ENCODE measurements at places on chromosomes 4 and X.

DNA sequence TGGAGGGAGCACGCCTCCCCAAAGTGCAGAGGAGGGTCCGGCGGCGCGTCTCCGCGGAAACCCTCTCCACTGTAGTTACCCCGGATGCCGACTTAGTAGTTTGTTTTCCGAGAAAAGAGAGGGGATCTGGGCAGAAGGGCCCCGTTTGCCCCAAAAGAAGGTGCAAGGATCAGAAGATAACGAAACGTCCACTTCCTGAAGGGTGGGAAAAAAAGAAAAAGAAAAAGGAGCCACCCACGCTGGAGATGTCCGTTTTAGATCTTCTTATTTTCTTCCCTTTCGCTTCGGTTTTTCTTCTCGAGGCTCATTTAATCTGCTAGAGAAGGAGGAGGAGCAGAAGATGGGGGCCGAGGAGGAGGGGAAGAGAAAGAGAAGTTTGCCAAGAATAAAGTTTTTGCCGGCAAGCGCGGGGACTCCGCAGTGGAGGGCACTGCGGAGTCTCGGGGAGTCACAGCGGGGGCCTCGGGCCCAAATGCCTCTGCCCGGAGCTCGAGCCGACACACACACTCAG, 517 bp downstream of the LEF1 start:
- DNase-seq = peak; percentile 35

DNA sequence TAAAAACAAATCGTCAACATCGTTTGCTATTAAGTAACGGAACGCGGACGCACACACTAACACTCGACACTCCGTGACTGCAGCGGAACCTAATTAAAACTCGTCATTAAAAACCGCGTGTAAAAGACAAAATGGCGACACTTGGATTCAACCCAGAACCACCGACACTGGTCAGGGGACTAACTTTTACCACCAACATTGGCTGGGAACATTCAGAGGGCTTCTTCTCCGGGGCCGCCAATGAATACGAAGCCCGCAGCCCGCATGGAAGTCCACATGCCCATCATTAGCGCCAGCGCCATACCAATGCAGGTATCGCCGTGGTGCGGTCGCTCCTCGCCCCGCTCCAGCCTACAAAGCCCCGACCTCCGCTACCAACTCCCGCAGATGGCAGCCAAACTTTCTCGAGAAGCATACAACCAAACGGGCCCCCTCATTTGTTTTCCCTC, 498 bp downstream of the RBMX start:
- peak; percentile 59 for DNase-seq

GRCh38 chrX:140744085-140744484, 34.5 kb downstream of the LINC00632 start:
- no peak for DNase-seq

GRCh38 chr4:127000110-127000509, 632.6 kb upstream of the INTU start:
- DNase-seq = no peak

- no peak for DNase-seq
Measured at GRCh38 chr4:77010841-77011354, 61.3 kb downstream of the SEPTIN11 start.

- DNase-seq = no peak
Measured at GRCh38 chr4:2814627-2815270, 21.9 kb downstream of the SH3BP2 start.

- no peak for DNase-seq
Measured at GRCh38 chrX:122055460-122055859, 1008.0 kb downstream of the GLUD2 start.

- no peak for DNase-seq
Measured at GRCh38 chr4:185383451-185383850, 12.3 kb downstream of the LRP2BP start.

- no peak for DNase-seq
Measured at GRCh38 chr4:69731847-69732246, 28.6 kb downstream of the SULT1B1 start.

DNA sequence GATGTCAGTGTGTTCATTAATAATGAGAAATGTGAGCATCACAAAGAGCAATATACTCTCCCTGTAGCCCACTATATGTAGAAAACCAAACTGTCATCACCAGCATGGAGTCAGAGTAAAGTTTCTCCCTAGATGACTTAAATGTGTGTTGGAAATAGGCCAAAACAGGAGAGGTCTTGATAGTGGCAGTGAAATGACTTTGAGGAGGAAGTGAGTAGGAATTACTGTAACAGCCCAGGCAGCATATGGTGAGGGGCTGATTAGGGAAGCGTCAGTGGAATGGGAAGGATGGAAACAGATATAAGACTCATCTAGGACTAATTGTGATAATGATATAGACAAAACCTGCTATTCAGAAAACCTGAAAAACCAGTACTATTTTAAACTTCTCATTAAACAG, 83.9 kb downstream of the ATXN3L start:
- DNase-seq = peak; percentile 33

DNA sequence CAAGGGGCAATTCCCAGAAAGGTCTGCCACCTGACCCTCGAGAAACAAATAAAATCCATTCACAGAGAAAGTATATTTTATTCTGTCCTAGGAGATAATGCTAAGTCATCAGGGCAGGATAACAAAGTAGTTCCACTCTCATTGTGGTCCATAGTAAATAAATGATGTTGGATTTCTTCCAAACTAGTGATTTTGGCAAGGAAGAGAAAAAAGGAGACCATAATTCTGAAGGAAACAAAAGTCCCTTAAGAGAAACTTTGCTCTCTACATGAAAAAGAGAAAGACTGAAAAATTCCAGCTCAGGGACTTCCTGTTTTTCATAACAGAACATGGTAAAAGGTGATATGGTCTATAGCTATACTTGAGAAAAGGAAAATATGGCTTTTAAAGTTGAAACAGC, 71.5 kb upstream of the DDX60 start:
- no peak for DNase-seq

- DNase-seq = no peak
Measured at GRCh38 chr4:101035487-101035886, 311.8 kb downstream of the PPP3CA start.

GRCh38 chr4:77827343-77827742, 8.2 kb upstream of the CNOT6L start:
- DNase-seq = no peak

DNA sequence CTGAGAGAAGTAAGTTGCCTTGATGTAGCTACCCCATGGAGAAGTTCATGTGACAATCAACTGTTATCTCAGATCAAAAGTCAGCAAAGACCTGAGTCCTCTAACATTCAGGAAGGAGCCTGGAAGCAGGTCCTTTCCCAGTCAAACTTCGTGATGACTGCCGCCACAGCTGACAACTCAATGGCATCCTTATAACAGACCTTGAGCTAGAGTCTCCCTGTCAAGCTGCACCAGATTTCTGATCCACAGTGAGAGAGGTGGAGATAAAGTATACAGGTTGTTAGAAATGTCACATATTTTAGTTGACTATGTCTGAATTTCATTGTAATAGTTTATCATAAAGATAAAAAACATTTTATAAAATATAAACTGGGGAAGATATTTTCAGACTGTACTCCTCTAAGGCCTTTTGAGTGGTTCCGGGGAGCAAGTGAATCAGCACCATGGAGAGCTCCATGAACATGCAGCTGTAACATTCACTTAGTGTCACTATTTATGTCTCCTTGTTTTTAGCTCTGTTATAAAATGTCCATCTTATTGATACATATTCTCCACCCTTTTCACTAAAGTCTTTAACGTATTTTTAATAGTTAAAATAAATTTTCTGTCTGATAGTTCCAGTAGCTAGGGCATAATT, 1653.5 kb upstream of the AGA start:
- peak; percentile 16 for DNase-seq

DNA sequence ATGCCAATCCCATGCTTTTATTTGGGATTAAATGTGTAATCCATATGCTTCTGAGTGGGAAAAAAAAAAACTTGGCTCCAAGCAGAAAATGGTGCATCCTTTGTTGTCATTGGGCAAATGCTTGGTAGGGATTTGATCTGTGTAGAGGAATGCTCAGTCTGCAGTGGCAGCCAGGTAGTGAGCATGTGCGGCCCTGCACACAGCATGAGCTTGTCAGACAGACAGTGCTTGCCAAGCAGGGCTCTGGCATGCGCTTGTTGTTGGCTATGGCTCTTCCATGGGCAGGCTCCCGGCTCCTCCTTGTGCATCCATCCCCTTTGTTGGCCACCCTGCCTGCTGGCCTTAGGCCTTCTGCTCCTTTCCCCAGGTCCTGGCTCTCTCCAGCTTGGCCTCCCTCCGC, 130.3 kb downstream of the GPR143 start:
- DNase-seq = no peak

- no peak for DNase-seq
Measured at GRCh38 chr4:124035364-124036041, 638.9 kb downstream of the SPRY1 start.

DNA sequence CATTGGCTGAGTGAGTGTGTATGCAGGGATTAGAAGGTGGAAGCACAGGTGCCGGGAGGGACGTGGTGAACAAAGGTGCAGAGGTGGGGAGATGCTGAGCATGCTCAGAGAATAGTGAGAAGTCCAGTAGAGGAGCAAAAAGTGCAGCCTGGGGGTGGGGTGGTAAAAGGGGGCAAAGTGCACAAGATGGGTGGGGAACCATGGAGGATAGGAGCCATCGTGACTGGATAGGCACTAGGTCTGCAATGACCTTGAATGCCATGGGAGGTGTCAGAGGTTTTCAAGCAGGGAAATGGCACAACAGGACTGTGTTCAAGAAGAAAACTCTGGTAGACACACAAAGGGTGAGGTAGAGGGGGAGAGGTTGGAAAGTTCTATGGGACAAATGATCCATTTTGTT, 6.6 kb upstream of the DDX3X start:
- no peak for DNase-seq

GRCh38 chr4:18404642-18405041, 383.1 kb upstream of the LCORL start:
- DNase-seq = no peak

DNA sequence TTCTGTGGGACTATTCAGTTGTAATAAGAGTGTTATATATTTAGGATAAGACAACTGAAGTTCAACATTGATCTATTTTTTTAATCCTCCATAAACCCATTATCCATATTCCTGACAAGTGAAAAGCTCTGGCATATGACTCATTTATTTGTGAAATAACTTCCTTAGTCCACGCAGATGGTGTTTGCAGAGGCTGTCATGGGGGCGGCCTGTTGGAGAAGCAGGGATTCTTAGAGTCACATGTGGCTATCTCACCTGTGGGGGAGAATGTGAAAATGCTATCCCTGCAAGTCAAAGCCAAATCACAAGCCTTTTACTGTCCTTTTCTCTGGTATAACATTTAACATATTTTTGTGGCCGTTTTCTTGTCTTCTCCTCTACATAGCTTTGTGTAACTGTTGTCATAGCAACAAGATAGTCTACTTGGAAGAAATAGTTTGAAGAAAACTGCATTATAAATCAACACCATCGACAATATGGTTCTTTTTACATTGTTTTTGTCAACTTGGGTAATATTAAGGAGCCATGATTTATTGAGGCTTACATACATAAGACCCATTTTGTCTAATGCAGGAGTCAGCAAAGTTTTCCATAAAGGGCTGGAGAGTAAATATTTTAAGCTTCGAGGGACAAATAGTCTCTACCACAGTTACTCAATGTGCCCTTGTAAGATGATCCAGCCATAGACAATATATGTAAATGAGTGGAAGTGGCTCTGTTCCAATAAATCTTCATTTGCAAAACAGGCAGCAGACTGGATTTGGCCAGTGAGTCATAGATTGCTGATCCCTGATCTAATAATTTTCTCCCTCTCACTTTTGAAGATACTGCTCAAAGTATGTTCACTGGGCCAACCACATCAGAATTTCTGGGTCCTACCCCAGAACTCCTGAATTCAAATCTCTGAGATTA, 395.0 kb downstream of the DTHD1 start:
- DNase-seq = no peak

- no peak for DNase-seq
Measured at GRCh38 chr4:78735697-78736096, 40.5 kb upstream of the BMP2K start.

- DNase-seq = no peak
Measured at GRCh38 chr4:107862658-107863057, 37.9 kb downstream of the SGMS2 start.

GRCh38 chr4:104735174-104735573, 240.5 kb upstream of the CXXC4 start:
- no peak for DNase-seq

DNA sequence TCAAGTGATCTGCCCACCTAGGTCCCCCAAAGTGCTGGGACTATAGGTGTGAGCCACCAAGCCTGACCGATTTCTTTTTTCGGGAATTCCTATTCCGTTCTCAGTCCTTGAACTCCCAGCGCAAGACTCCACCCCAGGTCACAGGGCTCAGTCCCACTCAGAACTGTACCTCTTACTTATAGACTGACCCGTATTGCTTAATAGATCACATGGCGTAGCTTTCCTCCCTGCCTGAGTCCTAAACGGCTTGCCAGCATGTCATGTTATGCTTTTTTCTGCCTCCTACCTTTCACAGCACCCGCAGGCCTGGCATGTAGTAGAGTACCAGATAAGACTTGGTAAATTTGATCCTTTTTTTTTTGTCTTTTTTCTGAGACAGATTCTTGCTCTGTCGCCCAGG, 22.4 kb downstream of the SAT1 start:
- no peak for DNase-seq

DNA sequence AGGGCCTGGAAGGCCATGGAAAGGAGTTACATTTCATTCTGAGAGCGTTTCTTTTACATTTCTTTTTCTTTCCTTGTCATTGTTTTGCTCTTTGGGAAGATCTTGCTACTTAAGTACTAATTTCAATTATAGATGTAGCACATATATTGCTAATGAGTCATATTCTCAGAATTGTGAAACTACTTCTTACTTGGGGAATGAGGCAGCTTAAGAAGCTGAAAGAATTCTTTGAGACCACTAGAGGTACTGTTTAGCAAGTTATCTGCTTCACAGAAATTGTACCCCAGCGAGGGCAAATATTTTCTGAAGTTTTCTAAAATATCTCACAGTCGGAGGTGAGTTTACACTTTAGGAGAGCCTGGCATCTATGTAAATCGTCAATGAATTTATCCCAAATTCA, 100.6 kb downstream of the AFF2 start:
- no peak for DNase-seq

DNA sequence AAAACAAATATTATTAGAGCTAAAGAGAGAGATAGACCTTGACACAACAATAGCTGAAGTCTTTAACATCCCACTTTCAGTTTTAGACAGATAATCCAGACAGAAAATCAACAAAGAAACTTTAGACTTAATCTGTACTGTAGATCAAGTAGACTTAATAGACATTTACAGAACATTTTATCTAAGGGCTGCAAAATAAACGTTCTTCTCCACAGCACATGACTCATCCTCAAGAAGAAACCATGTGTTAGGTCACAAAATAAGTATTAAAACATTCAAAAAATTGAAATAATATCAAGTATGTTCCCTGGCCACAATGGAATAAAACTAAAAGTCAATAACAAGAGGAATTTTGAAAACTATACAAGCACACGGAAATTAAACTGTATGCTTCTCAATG, 1510.3 kb upstream of the PCDH10 start:
- no peak for DNase-seq

- DNase-seq = no peak
Measured at GRCh38 chrX:130172127-130172845, 524 bp downstream of the RAB33A start.

GRCh38 chr4:56198265-56198664, 189.0 kb downstream of the AASDH start:
- DNase-seq = no peak

GRCh38 chrX:46561824-46562657, 11.5 kb upstream of the CHST7 start:
- peak; percentile 82 for DNase-seq
